ENCODE measurements at places on chromosomes 16 and 17.

GRCh38 chr17:42667088-42667951 lies 8.2 kb downstream of the TUBG2 start:
- DNase-seq, result no peak

DNA sequence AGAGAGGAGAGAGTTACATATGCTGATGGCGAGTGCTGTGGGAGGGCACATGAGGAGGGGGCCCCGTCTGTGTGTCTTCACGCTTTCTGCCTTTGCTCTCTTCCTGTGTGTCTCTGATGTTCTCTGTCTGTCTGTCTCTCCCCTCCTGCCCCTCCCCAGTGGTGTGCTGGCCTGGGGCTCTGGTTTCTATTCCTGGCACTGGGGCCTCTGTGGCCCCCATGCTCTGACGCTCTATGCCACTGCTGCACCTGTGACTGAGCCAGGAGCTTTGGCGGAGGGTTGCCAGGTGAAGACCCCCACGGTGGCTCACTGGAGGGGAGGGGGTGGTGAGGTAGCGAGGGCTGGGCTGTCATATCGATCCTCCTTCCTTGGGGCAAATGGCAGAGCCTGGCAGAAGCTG lies 24.6 kb upstream of the BRD7 start:
- no peak for DNase-seq

DNA sequence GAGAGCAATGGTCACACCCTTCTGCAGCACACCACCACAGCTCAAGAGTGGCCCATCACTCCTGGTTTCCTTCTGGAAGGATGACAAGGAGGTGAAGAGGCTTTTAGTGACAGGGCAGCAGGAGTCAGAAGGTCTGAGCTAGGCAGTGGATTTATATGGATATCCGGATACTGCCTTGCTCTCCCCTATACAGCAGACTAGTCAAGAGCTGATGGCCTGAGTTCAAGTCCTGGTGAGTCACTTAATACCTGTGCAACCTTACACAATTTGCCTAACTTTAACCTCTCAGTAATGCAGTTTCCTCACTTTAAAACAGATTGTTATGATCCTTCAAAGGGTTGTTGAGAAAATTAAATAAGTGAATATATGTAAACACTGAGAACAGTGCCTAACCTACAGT lies 22.9 kb downstream of the MYO18A start:
- no peak for DNase-seq

DNA sequence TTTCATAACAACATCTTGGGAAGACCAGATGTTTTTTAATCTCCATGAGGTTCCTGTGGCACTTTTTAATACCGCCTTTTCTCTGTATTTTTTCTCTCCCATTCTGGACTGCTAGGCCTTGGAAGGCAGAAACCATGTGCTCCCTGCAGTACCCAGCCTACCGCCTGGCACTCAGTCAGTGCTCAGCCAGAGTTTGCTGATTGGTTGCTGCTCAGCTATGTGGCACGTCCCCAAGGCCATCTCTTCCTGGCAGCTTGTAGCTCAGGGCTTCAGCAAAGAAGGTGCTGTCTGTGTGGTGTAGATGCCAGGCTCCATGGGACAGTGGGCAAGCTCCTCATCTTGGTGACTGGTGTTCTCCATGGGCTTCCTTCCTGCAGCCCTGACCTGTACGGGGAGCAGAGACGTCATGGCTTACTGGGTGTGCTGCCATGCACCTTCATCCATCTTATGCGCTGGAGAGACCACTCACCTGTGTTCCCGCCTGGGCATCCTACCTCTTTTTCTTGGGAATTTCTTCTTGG lies 86.7 kb downstream of the CLEC16A start:
- no peak for DNase-seq

- DNase-seq, result no peak
Measured at GRCh38 chr16:84049403-84050060, 6.9 kb upstream of the SLC38A8 start.

- DNase-seq, result peak; percentile 50
Measured at GRCh38 chr17:79393358-79394052, 217.3 kb downstream of the RBFOX3 start.

DNA sequence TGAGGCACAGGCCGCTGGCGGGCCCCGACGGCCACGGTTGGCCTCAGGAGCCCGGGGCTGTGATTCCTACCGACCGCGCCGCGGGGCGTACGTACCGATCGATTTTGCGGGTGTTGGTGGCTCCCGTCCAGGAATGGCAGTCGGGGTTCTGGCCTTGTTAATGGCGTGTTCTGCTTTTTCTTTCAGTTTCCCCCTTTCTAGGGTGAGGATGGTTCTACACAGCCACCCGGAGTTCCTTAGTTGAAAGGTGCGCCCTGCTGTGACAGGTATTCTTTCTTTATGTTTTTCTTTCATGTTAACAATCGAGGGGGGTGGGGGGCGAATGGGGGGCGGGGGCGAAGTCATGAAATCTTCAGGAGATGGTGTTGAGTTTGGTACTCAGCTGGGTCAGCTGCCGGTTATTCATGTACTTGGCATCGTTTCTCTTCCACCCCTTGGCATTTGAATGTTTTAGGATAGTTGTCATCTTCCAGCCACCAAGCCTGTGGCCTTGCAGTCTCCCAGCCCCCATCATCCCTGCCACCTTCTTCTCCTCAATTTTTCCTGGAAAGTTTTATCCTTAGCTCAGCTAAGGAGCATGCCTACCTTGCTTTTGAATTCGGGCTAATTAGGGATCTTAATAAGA lies 802 bp downstream of the CYLD start:
- no peak for DNase-seq

DNA sequence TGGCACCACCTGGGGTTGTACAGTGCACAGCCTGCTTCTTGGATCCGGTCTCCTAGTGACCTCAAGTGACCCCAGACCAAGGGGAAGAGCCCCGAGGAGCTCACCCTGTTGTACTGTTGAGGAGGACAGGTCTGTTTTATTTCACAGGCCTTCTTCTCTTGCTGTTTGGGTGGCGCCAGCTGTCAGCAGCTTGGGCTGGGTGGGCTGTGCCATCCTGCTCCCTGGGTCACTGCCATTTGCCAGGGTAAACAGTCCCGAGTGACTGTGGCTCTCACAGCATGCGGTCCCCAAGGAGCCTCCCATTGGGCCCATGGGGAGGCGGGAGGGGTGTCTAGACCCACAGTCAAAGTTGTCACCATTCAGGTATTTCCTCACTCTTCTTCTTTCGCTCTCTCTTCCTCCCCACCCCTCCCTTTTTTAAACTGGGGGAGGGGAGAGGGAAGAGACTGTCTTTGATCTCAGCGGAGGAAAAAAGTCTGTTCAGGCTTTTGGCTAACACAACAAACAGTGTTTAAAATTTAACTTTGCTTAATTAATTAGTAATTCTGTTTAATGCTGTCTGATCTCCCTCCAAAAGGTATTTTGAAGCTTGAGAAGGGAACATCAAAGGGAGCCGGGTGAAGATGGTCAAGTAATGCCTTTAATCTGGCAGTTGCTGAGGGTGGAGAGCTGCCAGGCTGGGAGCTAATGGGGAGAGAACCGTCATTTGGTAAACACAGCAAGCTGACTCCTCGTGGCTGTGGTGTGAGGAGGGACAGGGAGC lies 64.0 kb downstream of the SNX20 start:
- no peak for DNase-seq

Data from cerebellar nuclear complex (tissue), 1 donor.